ENCODE measurements at places on chromosomes 5 and 9. TPM values are rescaled to one million over a fixed set of nuclear protein-coding genes. Genes with fewer than 3 reads are reported as not detected.

MLANA gene
- not detected for total RNA-seq

LCN2 gene
- not detected for total RNA-seq

FCN2 gene
- total RNA-seq, result not detected

BAAT gene
- not detected for total RNA-seq

OCLN gene
- total RNA-seq, result 39.9 TPM

All from H7 (cell line).